ENCODE measurements at places on chromosomes 7 and 10.

DNA sequence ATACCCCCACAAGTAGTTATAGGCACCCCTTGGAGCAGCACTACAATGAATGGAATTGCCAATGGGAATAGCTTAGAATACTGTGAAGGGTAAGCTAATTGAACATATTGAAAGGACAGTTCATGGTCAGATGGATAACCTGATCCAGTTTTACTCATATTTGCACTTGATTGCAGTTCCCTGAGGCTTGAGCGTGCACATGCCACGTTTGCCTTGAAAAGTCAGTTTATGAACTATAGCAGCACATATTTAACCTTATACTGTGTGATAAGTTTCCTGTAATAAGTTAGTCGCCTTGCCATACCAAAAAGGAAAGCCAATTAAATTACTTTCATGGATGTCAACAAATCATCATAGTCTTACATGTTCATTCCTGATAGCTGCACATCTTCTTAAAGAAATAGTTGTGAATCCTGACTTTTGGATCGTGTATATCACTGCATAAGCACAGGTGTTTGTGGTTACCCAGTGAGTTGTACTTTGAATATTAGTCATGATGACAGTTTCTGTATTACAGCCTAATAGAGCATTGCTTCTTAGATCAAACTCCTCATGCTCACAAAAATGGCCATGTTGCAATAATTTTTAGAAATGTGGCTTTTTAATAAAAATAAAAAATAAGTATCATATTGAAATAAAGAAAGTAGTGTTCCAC is 21.6 kb downstream of the DNTT start:
- no peak for DNase-seq

DNA sequence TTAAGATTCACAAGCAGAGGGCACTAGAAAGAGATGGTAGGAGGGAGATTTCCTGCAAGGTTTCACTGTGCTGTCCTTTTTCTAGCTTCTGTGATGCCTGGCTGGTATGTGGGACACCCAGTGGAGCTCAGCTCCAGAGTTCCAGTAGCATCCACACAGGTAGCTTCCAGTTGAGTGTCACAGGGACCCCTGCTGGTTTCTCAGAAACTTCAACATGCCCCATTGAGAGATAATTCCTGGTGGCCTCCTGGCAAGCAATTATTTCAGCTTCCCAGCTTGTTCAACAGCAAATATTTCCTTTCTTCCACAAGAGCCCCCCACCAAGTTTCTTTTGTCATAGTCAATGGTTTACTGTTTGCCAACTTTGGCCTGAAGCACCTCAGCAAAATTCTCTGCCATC is 858.7 kb downstream of the REEP3 start:
- no peak for DNase-seq

DNA sequence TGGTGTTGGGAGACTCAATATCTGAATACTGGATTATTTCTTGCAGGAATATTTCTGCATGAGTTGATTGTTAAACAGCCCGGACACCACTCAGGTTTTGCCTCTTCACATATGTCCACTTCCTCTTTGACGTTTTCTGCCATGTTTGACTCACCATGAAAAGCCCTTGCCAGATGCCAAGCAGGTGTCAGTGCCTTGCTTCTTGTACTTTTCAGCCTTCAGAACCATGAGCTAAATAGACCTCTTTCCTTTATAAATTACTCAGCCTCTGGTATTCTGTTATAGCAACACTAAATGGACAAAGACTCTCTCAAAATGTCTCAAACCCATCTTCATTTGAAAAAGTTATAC is 24.7 kb upstream of the MACC1 start:
- DNase-seq = no peak

GRCh38 chr7:128347647-128348097 is 4.0 kb upstream of the RBM28 start:
- peak; percentile 33 for DNase-seq

DNA sequence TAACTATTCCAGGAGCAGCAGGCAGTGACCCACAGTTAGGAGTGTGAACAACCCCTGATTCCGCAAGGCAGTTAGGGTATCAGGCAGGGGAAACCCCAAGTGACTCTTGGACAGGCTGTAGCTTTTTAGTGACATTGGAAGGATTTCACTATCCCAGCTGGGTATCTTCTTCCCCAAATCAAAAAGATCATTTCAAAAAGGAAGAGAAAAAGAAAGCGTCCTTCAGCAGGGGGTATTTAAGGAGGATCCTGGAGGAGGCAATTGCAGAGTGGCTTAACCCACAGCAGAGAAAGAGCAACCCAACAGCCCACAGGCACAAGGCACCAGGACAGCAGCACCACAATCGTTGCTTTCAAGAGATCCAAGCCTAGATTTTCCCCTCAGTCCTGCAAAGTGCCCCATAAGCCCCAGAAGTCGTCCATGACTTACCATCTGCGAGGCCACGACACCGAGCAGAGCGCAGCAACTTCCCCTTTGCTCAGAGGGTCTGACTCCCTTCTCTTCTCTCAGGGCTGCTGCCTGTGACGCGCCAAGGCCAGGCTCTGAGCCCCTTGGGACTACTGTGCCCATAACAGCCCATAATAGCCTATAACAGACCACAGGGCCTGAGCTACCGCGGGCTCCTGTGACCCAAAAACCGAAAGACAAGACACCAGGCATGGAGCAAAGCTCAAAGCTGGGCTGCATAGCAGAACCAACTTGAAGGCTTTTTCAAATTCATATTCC is 19.8 kb downstream of the PIK3AP1 start:
- no peak for DNase-seq

- DNase-seq = no peak
Observed at GRCh38 chr10:125691160-125691981, 8.4 kb upstream of the TEX36 start.

DNA sequence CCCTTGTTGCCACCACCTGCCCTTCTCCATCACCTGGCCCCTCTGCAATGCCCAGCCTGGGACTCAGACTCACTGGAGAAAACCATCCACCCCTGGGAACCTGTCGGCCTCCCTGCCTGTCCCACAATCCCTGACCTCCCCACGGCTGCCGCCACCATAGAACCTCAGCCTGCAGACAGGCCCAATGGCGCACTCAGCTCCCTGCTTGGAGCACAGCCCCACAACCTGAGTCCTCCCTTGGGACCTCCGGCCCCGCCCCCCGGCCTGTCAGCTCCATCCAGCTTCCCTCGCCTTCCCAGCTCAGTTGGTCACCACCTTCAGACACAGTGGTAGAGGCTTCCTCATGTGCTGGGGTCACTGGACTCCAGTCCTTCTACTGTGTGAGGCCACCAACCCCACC is 41.1 kb downstream of the PARP12 start:
- DNase-seq = no peak
